ENCODE measurements at places on chromosomes 11 and 22.
A peak's percentile ranks its signal among the peaks of the same experiment; 100 is the strongest.

DNA sequence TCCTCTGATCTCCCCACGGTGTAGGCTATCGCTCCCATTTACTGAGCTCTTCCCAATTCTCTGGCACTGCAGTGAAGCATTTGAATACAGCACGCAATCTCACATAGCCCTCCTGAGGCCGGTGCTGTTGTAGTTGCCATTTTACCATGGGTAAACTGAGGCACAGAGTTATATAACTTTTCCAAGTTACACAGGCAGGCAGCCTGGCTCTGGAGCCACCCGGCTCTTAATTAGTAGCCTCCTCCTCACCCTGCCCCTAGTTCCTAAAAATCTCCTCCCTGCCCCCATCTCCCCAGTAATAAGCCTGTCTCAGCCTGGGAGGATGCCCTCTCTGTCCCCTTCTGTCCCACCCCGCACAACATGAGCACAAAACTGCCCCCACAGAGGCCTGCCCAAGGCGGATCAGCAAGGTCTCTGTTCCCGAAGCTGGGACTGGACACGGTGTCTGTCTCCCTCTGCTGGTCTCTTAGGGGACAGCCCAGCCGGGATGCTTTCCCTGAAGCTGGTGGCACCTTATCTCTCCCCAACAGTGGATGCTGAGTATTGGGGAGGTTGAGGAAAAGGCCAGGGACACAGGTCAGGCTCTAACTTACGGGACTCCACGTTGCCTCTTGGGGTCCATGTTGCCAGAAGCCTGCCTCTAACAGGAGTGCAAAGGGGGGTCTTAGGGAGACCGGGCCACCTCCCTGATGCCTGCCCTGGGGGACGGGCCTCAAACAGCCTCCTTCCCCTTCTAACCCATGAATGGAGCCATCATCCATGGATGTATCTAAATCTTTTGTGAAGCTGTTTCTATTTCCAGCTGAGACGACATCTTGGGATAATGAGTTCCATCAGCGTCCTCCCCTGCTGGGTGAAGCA, 9.1 kb upstream of the CLCF1 start:
- peak; percentile 62 for DNase-seq

GRCh38 chr11:103529181-103529684, 420.0 kb downstream of the DYNC2H1 start:
- no peak for DNase-seq

DNA sequence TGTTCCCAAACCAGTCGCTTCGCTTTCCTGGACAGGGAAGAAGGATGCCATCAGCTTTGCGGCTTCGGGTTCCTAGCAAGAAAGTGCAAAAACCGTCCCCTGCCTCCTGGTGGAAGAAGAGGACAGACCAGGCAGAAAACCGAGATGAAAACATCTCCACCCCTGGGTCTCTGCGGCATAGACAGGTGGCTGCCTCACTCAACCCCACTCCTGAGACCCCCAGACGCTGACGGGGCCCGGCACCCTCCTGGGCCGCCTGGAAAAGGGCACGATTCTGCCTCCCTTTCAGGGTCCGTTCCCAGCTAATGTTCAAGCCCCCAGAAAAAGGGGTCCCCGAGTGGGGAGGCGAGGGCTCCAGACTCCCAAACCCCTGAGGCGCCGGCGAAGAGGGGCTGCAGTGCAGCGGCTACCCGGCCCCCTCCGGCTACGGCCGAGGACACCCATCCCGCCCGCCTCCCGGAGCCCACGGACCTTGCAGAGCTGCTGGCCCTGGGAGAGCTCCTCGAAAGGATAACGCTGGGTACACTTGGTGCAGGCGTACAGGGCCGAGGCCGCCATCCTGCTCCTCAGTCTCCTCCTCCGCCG, 569 bp downstream of the FAM76B start:
- DNase-seq = peak; percentile 21

- DNase-seq = no peak
These were observed 12.1 kb downstream of the BTBD10 start for GRCh38 chr11:13450832-13451397.

DNA sequence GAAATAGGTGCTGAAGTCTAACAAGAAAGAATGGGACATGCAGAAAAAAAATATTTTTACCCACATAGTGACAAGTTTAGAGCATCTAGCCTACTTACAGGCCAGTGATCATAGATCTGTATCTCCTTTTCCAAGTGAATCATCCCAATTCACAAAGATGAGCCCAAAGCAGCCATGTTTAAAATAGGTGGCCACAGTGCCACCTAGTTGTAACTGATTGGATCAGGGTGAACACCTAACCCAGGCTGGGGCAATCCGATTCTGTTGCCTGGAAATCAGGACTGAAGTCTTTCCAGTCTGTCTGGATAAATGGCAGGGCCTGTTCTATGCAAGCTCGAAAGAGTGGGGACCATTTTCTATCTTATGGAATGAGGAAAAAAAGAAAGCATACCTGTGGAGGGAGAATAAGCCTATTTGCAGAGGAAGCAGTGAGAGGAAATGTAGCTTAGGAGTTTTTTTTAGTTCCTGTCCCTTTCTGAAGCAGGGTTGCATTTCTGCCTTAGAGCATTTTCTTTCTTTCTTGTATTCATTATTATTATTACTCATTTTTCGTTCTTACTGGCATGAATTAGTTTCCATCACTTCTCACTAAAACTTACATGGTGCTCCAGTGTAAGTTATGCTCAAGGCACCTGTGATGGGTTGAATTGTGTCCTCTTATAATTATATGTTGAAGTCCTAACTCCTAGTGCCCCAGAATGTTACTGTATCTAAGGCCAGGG, 113.2 kb upstream of the RAG2 start:
- no peak for DNase-seq
